ENCODE measurements at places on chromosomes 3 and 15.

DNA sequence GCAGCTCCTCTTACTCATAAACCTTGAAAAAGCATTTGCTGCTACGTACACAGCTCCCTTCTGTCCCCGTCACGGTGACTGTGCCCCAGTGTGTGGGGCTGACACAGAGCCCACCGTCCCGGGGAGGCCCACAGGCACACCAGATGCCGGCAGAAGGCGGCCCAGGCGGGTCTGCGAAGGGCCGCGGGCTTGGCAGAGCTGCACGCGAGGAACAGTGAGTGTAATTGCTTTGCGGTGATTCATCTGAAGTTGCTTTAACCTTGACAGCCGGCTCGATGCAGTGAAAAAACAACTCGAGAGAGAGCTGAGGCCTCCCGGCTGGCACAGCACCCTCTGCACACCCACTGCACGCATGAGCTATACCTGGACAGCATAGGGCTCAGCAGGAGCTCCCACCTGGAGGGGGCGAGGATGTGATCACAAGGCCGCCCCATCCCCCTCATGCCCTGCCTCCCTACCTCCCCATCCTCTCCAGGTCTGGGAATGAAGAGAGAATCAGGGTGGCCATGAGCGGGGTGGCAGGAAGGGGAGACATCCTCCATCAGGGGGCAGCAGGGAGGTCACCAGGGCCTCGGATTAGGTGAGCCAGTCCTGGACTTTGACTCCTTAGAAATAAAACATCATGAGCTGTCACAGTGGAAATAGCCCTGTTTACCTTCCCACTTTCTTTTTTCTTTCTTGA is 172.7 kb downstream of the MEGF11 start:
- no peak for DNase-seq

- no peak for DNase-seq
Measured at GRCh38 chr15:73691396-73691795, 7.2 kb downstream of the CD276 start.

GRCh38 chr3:31187380-31187779 is 292.9 kb upstream of the GADL1 start:
- no peak for DNase-seq

DNA sequence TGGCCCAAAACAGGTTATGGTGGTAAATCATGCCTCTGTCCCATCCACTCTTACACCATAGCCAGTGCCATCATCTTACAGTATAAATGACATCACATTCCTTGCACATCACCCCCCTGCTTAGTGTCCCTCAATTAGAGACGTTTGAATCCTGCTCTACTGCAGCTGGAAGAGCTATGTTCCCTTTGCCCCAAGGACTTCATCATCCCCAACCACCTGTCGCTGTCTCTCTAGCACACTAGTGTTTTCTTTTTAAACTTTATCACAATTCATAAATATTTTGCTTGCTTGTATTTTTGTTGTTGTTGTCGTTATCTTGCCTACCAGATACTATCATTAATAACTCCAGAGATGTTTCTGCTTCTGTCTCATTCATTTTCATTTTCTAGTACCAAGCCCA is 28.7 kb downstream of the SPTSSB start:
- DNase-seq = no peak

DNA sequence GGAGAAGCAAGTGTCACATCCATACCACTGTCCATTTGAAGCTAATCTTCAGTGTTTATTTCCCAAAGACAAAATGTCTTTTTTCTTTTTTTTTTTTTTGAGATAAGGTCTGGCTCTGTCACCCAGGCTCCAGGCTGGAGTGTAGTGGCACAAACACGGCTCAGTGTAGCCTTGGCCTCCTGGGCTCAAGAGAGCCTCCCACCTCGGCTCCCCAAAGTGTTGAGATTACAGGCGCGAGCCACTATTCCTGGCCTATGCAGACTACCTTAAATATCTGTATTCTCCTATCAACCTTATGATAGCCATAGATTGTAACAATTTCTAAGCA is 27.7 kb upstream of the VPS33B start:
- DNase-seq = no peak

Measured in stimulated activated CD4-positive, alpha-beta T cell treated with anti-CD3 and anti-CD28 coated beads, Interleukin-2, amount 100 ng/mL, for 4 hours (primary cell).